ENCODE measurements at places on chromosomes 12 and 14.

DNA sequence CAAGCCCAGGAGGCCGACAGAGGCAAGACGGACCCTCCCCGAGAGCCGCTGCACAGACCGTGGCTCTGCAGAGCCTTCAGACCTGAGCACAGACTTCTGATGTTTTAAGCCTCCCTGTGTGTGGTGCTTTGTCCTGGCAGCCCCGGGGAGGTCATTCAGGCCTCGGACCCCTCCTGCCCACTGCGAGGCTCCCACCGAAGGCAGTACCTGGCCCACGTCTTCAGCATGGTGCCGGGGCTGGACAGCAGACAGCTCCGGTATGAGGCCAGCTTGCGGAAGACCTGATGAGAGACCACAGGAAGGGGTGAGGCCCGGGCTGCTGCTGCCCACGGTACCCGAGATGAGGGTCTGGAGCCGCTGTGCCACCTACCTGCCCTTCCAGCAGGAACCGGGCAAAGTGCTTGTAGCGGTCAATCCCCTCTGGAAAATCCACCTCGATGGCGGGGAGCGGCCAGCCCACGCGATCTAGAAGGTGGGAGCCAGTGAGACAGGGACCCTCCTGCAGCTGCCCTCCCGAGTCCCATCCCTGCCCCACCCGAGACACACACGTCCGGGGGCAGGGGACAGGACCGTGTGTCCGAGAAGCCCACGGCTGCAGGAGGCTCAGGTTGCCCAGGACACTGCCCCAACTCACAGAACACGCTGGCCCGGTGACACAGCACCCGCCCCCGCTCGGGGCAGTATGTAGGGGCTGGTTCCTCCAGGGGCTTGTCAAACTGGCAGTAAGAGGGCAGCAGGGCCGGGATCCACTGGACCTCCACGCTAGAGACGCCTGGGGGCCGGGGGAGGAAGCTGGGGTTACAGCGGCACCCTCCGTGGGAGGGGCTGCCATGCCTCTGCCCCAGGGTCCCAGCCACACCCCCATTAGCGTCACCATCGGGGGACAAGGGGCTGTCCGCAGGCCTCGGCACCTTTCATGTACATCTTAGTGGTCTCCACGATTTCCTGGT lies 35.6 kb upstream of the UBC start:
- DNase-seq: no peak

DNA sequence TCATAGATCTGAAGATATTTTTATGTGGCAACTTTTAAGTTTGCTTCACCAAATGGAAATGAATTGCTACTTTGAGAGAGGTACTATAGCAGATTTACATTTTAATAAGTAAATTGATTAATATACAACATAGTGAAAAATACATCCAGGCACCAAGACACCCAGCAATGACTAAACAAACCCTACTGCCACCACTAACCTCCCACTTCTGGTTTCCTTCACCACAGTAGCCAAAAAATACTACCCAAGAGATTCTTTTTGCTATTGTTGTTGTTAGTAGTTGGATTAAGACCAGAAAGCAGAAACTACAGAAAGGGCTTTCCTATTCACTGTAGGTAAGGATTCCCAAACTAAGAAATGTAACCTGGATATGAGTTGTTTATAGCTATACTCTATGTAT lies 54.1 kb downstream of the COCH start:
- DNase-seq: no peak

DNA sequence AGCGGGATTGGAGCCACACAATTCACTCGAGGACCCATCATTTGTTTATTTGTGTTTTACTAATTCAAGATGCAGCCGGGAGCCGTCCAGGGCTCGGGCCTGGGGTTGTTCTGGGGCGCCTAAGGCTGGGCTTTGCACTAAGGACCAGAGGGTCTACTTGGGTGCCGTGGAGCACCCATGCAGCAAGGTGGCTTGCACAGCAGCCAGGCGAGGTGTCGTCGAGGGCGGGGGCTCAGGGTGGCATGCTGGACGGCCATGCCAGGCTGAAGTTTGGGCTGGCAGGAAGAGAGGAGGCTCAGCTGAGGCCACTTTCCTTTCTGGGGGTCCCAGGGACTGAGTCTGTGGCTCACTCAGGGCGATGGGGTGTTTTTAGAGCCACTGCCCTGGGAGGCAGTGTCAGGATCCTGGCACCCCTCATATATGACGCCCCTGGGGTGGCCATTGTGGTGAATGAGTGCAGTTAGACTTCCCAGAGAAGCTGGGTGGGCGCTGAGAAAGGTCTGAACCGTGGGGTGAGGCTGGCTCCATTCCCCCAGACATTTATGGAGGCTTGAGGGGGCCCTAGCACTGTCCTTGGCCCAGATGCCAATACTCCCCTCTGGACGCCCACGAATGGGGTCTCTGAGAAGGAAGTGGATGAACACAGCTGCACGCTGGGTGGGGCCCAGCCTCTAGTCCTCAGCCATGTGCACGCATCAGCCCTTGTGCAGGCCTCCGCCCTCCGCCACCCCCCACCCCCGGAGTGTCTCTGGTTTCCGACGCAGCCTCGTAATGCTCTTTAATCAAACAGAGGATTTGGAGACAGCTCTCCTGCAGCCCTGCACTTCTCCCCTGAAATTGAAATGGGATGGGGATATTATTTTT lies 11.3 kb downstream of the MEG3 start:
- no peak for DNase-seq

DNA sequence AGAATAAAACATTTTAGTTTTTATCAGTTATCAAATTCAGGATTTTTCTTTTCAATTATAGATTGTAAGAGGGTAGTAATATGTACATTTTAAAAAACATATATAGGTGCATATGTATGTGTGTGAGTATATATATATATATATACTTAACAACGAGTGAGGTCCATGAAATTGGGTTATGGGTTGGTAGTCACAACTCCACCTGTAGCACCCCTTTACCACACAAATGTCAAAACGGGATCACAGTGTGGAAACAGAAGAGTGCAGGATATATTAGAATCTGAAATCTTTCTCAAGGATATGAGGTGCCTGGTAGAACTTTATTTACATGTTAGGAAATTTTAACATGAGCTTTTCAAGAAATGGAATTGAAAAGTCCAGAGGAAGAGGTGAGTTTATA lies 31.3 kb downstream of the MIA2 start:
- DNase-seq: no peak

- no peak for DNase-seq
These were observed 20.1 kb downstream of the PIWIL1 start for GRCh38 chr12:130357729-130358330.

DNA sequence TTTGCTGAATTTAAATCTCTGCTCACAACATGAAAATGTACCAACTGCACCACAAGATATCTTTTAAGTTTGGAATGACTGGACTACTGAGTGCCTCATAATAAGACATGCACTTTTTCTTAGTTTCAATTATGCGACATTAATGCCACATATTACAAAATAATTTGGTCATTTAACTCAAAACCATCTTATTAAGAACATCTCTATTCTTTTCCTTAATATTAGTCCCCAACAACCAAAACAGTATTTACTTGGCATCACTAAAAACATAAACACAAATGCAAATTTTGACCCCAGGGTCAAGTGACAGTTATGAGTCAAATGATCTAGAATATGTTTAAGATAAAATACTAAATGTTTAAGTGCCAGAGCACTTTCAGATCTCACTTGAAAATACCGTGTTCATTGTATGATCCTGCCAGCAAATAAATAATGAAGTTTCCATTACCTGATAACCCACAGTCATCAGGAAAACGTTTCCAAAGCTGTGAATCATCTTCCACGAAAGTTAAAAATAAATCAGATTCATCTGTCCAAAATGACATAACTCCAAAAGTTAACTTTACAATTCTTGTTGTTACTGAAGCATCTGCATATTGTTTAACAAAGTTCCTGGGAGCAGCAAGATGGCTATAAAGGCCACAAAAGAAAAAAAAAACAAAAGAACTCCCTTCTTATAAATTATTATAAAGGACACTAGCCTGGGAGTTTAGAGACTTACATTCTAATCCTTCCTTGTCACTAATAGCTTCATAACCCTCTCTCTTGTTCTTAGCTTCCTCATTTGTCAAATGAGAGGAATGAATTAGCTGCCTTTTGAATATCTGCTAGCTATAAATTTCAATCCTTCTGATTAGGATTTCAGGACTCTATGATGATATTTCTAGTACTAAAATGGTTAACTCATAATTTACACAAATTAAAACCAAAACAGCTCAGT lies 30.5 kb upstream of the AP4S1 start:
- DNase-seq: no peak

- no peak for DNase-seq
These were observed 446.5 kb downstream of the ADAMTS20 start for GRCh38 chr12:43105426-43105981.

GRCh38 chr14:100546051-100546443 lies 41.2 kb downstream of the BEGAIN start:
- no peak for DNase-seq

DNA sequence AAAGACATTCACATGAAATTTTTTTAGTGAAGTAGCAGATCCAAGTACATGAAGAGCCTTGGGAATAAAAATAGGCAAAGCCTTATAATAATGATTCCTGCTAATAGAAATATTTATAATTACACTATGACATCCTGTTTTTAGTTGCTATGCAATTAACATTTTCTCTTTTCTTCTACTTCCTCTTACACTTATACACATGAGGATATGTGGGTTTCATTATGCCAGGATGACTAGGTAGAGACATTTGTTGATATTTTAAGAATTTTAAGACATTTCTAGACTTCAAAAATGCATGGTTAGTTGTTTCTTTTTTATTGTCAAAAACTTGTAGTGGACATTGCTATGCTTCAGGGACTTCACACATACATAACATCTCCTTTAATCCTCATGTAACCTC lies 326.8 kb downstream of the SYT1 start:
- no peak for DNase-seq

GRCh38 chr12:10388624-10389413 lies 1.0 kb downstream of the KLRK1 start:
- no peak for DNase-seq

- DNase-seq: peak; percentile 29
These were observed 26.2 kb downstream of the SUSD6 start for GRCh38 chr14:69637503-69638031.

GRCh38 chr12:102372087-102372486 lies 108.3 kb downstream of the IGF1 start:
- no peak for DNase-seq

GRCh38 chr14:59140106-59140843 lies 48.2 kb upstream of the DAAM1 start:
- DNase-seq: no peak

DNA sequence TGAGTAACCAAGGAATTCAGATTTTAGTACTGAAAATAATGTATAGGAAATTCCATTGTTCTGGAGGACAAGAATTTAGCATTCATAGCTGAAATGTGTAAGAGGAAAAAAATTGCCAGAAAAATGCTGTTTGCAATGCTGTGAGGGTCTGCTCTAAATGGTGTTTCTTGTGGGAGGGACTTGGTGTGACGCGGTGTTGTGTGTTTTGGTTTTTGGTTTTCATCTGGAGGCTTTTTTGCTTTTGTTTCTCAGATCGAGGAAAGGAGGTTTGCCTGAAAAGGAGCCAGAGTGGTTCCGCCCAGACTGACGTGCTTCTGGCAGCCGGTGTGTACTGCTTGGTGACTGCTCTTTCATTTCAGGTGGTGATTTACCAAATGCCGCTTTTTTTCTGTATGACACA lies 211.8 kb upstream of the HMGA2 start:
- no peak for DNase-seq

DNA sequence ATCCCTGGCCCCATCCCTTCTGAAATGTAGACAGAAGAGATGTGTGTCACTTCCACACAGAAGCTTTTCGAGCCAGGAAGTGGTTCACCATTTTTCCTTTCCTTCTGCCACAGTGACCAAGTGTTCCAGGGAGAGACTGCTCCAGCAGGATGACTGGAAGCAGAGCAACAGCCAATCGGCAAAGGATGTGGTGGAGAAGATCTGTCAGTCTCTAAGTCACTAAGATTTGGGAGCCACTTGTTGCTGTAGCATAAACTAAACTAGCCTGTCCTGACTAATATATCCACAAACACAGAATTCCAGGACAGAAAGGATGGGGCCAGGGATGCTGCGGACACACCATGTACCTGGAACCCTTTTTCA lies 42.9 kb downstream of the DUSP6 start:
- no peak for DNase-seq

DNA sequence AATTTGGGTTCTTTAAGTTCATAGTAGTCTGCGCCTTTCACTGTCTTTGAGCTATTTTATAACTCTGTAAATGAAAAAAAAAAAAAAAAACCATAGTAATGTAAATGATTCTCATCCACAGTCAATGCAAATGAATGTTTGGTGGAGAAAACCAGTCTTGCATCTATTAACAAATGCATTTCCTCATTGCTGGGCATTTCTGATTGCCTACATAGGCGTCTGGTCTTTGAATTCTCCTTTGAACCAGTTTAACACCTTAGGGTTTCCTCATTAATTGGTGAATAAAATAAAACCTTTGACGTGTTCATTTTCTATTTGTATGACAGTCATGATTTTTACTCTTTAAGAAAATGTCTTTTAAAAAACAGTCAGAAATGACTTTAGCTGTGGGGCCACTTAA lies 114.8 kb downstream of the C12orf75 start:
- no peak for DNase-seq

DNA sequence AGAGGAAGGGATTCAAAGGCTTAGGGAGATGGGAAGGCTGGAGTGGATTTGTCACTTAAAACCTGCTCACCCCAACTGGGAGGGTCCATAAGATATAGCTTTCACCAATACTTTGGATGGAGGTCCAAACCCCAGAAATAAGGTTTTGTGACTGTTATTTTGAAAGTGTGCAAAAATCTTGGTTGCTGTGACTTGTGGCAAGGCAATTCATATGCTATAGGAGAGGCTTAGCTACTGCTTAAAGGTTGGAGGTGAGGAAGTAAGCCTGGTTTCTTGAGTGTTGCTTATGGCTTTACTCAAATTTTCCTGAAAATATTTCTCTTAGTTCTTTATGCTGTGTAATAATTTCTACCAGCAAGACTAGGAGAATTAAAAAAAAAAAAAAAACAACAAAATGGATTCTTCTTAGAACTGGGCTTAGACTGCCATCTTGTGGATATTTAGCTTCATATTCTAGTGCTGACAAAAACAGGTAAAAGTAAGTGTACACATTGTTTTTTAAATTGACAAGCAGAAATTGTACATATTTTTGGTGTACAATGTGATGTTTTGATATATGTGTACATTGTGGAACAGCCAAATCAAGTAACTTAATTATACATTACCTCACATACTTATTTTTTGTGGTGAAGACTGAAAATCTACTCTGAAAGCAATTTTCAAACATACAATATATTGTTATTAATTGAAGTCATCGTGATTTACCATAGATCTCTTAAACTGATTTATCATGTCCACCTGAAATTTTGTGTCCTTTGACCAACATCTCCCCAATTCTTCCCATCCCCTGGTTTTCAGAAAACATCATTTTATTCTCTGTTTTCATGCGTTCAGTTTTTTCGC lies 23.0 kb downstream of the PDE6H start:
- no peak for DNase-seq

GRCh38 chr12:123033392-123034021 lies 53.0 kb downstream of the ARL6IP4 start:
- no peak for DNase-seq

GRCh38 chr12:97038834-97039233 lies 131.8 kb downstream of the NEDD1 start:
- no peak for DNase-seq

Measured in nucleus accumbens (tissue), 56 donors.